Sigmoid colon (tissue), 7 donors: ENCODE measurements at places on chromosomes 7 and 10. TPM values are rescaled to one million over a fixed set of nuclear protein-coding genes. Genes with fewer than 3 reads are reported as not detected.

DNA sequence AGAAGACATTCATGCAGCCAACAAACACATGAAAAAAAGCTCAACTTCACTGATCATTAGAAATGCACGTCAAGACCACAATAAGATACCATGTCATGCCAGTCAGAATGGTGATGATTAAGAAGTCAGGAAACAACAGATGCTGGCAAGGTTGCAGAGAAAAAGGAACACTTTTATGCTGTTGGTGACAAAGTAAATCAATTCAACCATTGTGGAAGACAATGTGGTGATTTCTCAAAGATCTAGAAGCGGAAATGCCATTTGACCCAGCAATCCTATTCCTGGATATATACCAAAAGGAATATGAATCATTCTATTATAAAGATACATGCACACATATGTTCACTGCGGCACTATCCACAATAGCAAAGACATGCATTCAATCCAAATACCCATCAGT lies 77.6 kb downstream of the C10orf90 start:
- DNase-seq = no peak
- H3K4me1 ChIP-seq = no peaks in the 10 kb centered on the region
- H3K4me3 ChIP-seq = no peak overlapping the region
- H3K27ac ChIP-seq = no peak overlapping the region
- H3K36me3 ChIP-seq = no peaks in the 10 kb centered on the region
- H3K27me3 ChIP-seq = no peaks in the 10 kb centered on the region

HOXA3 gene
- 4.9 TPM for total RNA-seq

GRK5 gene
- total RNA-seq = 20.1 TPM

DNA sequence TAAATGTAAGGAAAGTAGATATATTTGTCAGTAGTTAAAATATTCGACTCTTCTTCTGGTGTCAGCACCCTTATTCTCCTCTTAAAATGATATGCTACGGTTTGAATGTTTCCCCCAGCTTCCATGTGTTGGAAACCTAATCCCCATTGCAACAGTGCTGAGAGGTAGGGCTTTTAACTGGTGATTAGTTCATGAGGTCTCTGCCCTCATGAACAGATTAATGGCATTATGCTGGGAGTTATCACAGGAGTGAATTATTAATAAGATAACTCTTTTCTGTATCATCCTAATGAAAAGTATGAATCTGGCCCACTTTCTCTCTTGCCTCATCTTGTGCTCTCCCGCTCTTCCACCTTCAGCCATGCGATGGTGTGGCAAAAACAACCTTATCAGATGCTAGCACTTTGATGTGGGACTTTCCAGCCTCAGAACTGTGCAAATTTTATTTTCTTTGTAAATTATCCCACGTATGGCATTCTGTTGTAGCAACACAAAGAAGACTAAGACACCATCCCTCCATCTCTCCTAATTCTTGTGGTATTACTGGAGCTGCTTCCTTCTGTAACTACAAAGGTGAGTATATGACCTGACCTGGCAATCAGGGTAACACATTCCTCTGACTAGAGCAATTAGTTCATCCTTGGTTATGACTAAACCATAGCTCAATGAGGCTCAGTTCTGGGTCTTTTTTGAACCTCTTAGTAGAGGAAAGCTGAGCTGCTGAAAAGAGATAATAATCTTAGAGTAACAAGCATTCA lies 171.1 kb upstream of the TMEM196 start:
- no peaks in the 10 kb centered on the region for H3K27me3 ChIP-seq
- H3K4me1 ChIP-seq = no peaks in the 10 kb centered on the region
- H3K4me3 ChIP-seq = no peak overlapping the region
- no peaks in the 10 kb centered on the region for H3K36me3 ChIP-seq

- no peak overlapping the region for H3K27ac ChIP-seq
- peaks cover 25% of the 10 kb centered on the region for H3K4me1 ChIP-seq
- DNase-seq = no peak
- H3K36me3 ChIP-seq = peaks cover 31% of the 10 kb centered on the region
- H3K27me3 ChIP-seq = no peaks in the 10 kb centered on the region
- no peak overlapping the region for H3K4me3 ChIP-seq
Observed at GRCh38 chr7:55977831-55978230, 13.4 kb downstream of the NIPSNAP2 start.

DNA sequence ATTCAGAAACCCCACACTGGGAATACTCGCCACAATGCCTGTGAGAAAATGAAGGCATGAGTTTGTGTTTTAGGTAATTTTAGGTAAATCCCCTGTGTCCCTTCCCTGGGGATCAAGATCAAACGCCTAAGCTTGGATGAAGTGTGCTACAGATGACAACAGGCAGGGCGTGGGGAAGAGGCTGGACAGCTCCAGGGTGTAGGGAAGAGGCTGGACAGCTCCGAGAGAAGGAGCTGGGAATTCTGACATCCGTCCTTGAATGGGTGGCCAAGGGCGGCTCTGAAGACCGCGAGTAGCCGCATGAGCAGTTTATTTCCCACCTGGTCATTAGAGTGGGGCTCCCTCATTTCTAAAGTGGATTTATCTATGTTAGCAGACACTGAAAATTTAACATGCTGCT lies 109.7 kb downstream of the RAMP3 start:
- H3K27me3 ChIP-seq = no peaks in the 10 kb centered on the region
- H3K36me3 ChIP-seq = no peaks in the 10 kb centered on the region
- no peaks in the 10 kb centered on the region for H3K4me1 ChIP-seq
- H3K27ac ChIP-seq = no peak overlapping the region
- no peak for DNase-seq

STAG3 gene
- total RNA-seq = 0.14 TPM

CYP3A5 gene
- total RNA-seq = 7.5 TPM

GRCh38 chr7:6446838-6447580 lies 745 bp downstream of the DAGLB start:
- peaks cover 33% of the 10 kb centered on the region for H3K4me1 ChIP-seq
- peaks cover 31% of the 10 kb centered on the region for H3K36me3 ChIP-seq
- H3K27ac ChIP-seq = peak overlapping the region; percentile 88
- DNase-seq = peak; percentile 91

GRCh38 chr10:103055105-103055504 lies 137.0 kb downstream of the CNNM2 start:
- DNase-seq = no peak
- no peak overlapping the region for H3K27ac ChIP-seq
- no peaks in the 10 kb centered on the region for H3K36me3 ChIP-seq
- peaks cover 7% of the 10 kb centered on the region for H3K4me1 ChIP-seq

DNA sequence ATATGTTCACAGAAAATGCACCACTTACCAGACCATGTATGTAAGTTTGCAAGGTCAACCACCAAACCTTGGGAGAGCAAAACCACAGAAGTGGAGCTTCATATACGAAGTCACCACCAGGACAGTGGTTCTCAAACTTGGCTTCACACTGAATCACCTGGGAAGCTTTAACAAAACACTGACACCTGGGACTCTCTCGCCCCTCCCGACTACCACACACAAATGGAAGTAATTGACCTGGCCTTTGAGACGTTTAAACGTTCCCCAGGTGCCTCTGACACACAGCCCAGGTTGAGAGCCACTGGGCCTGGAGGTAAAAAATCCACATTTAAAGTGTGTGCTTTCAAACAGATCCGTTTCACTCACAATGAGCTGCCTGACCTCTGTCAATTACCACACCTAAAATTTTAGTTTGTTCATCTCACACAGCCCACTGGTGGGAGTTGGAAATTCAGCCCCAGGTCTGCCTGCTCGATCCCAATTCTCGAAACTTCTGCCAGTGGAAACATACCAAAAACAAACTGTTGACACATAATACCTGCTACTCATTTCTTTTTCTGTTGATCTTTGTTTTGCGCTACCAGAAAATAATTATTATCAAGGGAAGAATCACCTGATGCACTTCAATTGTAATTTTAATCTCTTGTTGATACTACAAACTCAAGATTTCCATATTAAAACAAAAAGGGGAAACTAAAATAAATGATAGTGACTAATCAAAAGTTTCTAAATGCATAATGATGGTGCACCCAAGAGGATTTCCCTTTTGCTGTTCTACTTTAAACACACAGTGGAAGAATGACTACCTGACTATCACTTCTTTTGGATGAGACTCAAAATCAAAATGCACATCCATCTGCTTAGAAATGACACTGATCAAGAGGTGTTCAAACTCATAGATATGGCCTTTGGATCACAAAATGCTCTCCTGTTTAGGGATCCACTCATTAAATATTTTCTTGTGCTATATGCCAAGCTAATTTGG lies 26.6 kb downstream of the CDNF start:
- H3K4me1 ChIP-seq = no peaks in the 10 kb centered on the region
- no peak for DNase-seq
- no peaks in the 10 kb centered on the region for H3K36me3 ChIP-seq
- no peaks in the 10 kb centered on the region for H3K27me3 ChIP-seq

DNA sequence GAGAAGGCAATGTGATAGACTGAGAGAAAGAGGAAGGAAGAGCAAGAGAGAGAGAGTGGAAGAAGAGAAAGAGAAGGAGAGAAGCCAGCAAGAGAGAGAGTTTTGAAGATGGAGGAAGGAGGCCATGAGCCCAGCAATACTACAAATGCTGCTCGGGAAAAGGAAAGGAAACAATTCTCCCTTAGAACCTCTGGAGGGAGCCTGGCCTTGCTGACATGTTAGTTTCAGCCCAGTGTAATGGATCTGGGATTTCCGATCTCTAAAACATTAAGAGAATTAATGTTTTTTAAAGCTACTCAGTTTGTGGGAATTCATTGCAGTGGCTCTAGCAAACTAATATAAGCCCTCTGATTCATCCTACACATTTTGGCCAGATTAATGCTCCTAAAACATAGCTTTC lies 206.8 kb upstream of the MTPN start:
- peaks cover 42% of the 10 kb centered on the region for H3K4me1 ChIP-seq
- no peaks in the 10 kb centered on the region for H3K36me3 ChIP-seq
- H3K27ac ChIP-seq = no peak overlapping the region
- H3K27me3 ChIP-seq = no peaks in the 10 kb centered on the region
- no peak for DNase-seq
